Tongue (tissue), 3 donors: ENCODE measurements at places on chromosomes 11 and 22. TPM values are rescaled to one million over a fixed set of nuclear protein-coding genes. Genes with fewer than 3 reads are reported as not detected.

DNA sequence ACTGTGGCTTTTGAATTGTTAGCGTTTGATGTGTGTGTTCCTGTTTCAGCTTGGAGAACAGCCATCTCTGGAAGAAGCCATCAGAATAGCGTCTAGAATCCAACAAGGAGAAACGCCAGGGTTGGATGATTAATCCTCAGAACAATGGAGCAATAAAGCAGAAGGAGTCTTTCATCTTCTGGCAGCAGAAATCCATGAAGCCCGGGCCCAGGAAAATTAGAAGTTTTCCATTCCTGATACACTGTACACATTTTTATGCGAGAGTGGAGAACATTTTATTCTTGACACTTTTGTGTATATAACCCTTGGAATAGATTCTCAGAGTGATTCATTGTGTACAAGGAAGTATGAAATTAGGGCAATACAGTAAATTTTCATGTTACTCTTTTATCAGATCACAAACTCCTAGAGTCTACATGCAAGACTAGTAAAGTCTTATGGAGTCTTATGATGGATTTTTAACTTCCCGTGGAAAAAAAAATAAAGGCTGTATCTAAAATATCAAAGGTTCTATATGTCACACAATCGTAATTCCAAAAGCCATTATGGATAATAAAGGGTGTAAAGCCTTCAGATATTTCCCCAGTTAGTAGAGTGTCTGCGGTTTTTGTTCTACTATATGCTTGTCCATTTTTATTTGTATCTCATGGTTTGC is 45.9 kb upstream of the WEE1 start:
- peak; percentile 79 for DNase-seq

- no peak for DNase-seq
These were observed 179.1 kb downstream of the BLID start for GRCh38 chr11:121936781-121937447.

DNA sequence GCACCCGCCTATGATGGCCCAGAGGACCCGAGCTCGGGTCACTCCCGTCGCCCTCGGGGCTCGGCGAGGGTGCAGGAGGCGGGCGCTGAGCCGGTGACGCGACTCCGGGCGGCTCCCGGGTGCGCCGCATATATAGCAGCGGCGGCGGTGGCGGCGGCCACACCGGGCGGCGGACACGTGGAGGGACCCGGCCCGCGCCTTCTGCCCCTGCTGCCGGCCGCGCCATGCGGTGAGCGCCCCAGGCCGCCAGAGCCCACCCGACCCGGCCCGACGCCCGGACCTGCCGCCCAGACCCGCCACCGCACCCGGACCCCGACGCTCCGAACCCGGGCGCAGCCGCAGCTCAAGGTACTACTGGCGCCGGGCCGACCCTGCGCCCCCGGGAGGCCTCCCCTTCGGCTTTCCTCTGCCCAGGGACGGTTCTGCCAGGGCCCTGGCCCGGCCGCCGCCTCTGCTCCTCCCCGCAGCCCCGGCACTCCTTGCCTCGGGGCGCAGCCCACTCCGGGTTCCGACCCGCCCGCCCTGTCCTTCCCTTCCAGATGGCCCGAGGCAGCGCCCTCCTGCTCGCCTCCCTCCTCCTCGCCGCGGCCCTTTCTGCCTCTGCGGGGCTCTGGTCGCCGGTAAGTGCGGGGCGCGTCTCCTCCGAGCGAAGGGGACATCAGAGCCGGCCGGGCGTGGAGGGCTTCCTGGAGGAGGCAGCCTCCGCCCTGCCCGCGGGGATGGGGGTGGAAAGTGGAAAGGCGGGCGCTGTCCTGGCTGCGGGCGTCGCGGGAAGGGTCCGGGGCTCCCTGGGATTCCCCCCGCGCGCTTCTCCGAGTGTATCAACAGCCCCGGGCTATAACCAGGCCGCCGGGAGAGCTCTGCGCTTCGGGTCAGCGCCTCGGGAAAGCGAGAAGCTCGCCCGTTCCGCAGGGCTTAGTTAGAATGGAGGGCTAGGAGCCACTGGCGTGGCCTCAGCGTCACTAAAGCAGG is at the start of gene GAL:
GAL (plus strand) TSS at position 160 of the 972 bp plus-strand sequence; CDS start at position 540, 380 bp downstream.
- no peak for DNase-seq

DNA sequence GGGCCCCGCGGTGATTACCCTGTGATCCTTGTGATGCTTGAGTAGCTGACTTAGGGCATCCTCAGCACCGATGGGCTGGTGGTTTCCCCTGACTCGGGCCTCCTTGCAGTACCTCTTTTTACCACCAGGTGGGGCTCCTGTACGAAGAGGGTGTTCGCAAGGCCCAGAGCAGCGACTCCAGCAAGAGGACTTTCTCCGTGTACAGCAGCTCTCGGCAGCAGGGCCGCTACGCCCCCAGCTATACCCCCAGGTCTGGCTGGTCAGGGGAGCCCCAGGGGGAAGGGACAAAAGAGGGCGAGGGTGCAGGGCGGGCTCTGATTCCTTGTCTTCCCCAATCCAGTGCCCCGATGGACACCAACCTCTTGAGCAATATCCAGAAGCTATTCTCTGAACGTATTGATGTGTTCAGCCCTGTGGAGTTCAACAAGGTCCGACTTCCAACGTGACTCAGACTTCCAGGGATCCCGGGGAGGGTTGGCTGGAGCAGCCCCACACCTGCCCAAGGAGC is 1.3 kb upstream of the TM7SF2 start:
- peak; percentile 93 for DNase-seq

DNA sequence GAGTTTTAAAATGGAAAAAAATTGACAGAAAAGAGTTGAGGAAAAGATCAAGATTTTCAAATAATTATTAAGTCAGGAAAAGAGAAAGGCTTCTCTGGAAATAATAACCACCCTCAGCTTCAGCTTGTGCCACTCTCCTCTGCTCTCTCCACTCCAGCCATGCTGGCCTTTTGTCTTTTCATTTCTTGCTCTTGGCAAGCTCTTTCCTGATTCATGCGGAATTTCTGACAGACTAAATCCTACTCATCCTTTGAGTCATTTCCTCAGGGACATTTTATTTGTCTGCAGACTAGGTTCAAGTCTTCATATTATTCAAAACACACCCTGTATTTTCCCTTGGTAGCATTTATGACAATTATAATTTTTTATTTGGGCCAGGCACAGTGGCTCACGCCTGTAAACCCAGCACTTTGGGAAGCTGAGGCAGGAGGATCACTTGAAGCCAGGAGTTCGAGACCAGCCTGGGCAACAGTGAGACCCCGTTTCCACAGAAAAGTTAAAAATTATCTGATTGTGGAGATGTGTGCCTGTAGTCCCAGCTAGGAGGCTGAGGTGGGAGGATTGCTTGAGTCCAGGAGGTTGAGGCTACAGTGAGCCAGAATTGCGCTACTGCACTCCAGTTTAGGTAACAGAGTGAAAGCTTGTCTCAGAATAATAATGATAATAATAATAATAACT is 7.8 kb upstream of the P4HA3 start:
- peak; percentile 7 for DNase-seq

DNA sequence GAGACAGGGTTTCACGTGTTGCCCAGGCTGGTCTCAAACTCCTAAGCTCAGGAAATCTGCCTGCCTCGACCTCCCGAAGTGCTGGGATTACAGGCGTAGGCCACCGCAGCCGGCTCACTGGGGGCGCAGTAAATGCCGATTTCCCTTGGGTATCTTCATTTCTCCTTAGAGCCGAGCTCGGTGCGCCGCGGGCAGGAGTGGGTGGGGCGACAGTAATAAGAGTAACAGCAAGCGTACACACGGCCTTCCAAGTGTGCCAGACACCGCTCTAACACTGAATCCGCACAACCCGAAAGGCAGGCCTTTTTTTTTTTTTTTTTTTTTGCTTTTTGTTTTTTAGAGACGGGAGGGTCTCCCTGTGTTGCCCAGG is 500 bp upstream of the ADSL start:
- DNase-seq: no peak

- DNase-seq: peak; percentile 85
These were observed 385 bp downstream of the TST start for GRCh38 chr22:37018815-37019308.

The OR1S2 gene
- total RNA-seq: not detected

GRCh38 chr11:18347471-18348125 is 25.2 kb downstream of the GTF2H1 start:
- no peak for DNase-seq

DNA sequence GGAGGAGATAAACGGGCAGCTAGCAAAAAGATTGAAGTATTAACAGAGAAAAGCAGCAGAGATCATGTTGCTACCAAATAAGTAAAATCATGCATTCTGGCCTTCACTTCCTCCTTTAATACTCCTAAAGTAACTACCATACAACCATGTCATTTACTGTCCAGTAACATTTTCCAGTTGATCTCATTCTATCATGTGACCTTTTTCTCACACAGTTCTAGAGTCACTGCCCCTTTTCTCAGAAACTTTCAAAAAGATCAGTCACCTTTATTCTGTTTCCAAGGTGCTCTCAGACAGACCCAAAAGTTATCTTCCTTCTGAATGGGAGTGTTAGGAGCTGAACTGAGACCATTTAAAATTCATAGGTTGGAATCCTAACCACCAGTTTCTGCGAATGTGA is 984.4 kb downstream of the FAM181B start:
- no peak for DNase-seq

The ACTN3 gene
- total RNA-seq: 91.4 TPM

DNA sequence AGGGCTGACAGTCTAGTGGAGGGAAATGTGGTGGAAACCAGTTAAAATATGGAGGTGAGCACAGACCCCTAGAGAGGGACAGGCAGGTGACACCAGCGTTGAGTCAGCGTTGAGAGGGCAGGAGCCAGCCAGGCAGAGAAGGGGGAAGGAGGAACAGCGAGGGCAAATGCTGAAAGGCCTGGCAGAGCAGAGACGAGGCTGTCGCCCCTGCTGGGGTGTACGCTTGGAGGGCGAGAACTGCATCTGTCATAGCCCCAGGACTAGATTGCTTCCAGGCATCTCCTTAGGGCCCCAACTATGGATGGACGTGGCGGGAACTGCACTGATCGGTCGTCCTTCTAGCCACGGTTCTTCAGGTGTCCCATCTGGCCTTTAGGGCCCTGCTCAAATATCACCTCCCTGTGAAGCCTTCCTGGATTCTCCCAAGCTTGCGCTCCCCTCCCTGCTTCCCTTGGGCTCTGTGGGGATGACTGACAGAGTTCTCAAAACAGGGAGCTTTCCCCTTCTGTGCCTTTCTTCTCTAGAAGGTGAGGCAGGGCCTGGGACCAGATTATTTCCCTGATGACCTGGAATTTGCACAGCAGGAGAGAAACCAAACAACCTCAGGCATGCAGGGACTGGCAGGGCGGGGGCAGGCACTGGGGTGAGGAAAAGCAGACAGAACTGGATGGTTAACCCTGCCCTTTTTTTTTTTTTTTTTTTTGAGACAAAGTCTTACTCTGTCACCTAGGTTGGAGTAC is 11.1 kb downstream of the SYNGR1 start:
- peak; percentile 47 for DNase-seq

The SCGB1D2 gene
- total RNA-seq: not detected
